ENCODE measurements at places on chromosomes 2 and 18.

- peak; percentile 36 for DNase-seq
Observed at GRCh38 chr2:47002480-47003381, 87.1 kb upstream of the MCFD2 start.

GRCh38 chr2:197800091-197800490 lies 4.3 kb upstream of the PLCL1 start:
- DNase-seq, result no peak

DNA sequence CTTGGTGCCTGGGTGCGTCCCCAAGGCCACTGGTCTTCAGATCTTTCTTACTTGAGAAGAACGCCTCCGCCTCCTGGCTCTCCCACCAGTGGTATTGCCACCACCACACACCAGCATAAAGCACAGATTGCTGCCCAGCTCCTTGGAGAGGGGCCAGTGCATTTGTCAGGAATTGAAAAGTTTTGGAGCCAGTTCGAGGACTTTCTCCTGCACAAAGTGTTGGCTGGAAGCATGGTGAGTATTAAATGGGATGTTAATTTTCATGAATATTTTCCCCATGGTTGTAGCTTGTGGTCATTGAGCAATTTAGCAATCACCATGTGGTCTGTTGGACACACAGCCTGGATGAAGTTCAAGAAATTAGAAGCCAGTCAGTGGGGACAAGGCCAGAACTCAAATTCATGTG lies 684.6 kb upstream of the FANCL start:
- DNase-seq, result no peak

- DNase-seq, result peak; percentile 69
Observed at GRCh38 chr18:48412339-48412929, 3.3 kb upstream of the ZBTB7C start.

- DNase-seq, result no peak
Observed at GRCh38 chr2:139911160-139911559, 1131.0 kb upstream of the NXPH2 start.

- DNase-seq, result peak; percentile 91
Observed at GRCh38 chr18:27605107-27605834, 420.2 kb upstream of the CHST9 start.

GRCh38 chr2:88874063-88874657 lies 182.7 kb downstream of the RPIA start:
- peak; percentile 40 for DNase-seq

DNA sequence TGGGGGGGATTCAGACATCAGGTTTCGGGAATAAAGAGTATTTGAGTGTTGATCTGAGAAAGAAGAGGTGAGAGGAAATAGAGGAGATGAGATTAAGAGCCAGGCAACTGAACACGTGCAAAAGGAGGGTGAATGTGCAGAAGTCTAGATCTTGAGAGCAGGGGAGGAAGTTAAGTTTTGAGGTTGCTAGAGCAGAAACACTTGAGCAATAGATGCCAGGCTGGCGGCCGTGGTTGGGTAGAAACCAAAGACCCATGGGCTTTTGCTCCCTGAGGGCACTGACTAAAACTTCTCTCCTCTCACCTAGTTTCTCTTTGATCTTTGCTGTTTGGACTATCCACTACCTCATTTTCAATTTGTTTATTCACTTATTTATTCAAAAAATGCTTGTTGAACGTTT lies 116.0 kb downstream of the CDC42EP3 start:
- DNase-seq, result no peak

GRCh38 chr2:67839242-67839641 lies 223.6 kb downstream of the C1D start:
- no peak for DNase-seq

DNA sequence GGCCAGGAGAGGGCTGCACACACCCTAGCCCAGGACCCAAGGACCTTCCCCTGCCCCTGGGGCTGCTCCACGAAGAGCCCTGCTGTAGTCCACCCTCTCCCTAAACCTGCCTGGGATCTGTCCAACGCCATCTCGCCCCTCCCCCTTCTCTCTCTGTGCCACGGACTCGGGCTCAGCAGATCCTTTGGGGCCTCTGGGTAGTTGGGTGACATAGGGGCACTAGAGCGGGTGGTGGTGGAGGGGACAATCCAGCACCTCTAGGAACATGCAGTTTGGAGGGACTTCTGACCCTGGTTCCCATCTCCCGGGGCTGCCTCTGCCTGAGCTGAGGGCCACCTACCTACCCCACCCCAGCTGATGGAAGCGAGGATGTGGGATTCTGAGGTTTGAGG lies 7.3 kb upstream of the CRYBA2 start:
- no peak for DNase-seq

GRCh38 chr2:140876015-140876414 lies 1254.8 kb downstream of the LRP1B start:
- no peak for DNase-seq

DNA sequence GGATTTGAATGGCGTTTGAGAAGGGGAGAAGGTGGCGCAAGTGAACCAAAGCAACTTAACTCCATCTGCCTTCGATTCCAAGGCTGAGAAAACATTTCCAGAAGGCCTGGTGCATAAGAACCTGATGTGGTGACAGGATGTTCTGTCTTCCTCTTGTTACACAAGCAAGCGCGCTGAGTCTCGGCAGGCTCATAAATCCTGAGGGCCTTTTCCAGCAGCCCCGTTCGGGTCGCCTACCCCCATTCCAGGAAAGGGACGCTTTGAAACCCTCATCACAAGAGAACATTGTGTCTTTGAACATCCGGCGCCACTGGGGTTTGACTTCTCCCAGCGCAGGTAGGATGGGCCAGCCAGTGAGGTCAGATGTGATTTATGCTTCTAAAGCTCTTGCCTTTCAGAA lies 403.5 kb downstream of the SETBP1 start:
- DNase-seq, result no peak

DNA sequence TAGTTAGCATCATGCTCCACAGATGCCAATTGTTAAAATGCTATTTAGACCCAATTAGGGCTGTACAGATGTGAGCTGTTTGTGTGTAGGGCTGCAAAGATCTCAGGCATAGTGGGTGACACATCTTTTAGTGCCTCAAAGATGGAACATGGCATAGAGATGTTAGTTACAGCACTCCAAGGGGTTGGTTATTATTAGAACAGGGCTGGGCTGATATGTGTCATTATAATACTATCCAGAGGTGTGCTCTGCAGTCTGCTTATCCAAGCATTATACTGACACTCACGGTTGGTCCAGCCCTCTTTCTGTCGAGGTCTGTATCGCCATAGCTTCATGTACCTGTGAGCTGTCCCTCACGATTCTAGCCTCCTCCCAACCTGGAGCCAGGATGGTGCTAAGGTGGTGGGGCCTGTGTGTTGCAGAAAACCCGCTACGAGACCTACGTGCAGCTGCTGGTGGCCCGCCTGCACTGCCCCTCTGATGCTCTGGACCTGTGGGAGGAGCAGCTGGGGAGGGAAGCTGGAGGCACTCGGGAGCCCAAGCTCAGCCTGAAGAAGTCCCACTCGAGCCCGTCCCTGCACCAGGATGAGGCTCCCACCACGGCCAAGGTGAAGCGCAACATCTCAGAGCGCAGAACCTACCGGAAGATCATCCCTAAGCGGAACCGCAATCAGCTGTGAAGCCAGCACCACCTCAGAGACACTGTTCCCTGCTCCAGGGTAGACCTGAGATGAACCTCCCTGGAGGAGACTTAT lies 27.1 kb downstream of the PSD4 start:
- DNase-seq, result no peak

- DNase-seq, result no peak
Observed at GRCh38 chr2:1521878-1522830, 108.9 kb downstream of the TPO start.

GRCh38 chr18:64017870-64018269 lies 48.0 kb downstream of the SERPINB8 start:
- peak; percentile 15 for DNase-seq

- no peak for DNase-seq
Observed at GRCh38 chr2:168850846-168851245, 39.4 kb downstream of the SPC25 start.

DNA sequence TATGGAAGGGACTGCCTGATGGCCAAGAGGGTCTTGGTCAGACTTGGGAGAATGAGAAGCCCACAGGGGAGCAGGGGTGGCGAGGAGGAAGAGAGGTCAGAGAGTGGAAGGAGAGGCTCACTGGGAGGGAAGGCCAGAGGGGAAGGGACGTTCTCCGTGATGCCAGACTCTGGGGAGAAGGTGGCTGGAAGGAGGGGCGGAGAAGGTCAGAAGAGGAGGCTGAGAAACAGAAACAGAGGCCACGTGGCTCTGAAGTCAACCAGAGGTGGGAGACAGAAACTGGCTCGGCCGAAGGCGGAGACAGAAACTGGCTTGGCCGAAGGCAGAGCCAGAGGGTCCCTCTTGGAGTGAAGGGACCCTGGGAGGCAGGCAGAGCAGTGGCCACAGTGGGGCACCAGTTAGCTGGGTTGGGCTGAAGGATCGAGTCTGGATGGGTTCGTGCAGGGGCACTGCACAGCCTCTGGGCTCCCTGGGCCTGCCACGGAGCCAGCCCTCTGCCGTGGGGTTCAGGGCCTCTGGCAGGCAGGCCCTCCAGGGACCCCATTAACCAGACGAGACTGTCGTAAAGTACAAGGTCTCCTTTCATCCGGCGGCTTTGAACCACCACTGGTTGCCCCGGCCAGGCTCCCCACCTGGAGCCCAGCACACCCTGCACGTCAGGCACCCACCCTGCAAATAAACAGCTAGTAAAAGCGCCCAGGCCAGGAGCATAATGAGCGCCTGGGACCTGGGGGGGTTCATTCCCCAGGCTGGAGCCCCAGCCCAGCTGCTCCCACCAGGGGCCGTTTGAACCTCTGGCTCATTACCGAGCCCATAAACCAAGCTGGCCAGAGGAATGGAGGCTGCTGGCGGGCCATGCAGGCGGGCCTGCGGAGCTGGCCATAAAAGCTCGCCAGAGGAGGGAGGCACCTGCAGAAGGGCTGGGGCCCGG lies 218.8 kb downstream of the DYSF start:
- DNase-seq, result no peak

GRCh38 chr2:24329700-24330099 lies 30.6 kb downstream of the ITSN2 start:
- no peak for DNase-seq

DNA sequence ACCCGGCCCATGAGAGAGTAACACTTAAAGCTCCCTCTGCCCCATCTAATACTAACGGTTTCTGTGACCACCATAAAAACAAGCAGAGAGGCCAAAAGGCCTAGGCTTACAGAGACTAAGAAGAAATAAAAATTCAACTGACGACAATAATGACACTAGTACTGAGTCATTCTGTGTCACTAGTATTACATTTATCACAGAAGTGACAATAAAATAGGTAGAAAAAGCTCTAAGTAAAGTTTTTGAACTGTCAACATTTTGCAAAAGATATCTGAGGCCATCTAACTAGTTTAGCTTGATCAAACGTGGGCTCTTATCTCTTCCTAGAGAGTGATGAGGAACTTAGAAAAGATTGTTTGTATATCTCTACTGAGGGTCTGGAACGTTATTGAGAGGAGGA lies 35.6 kb downstream of the AP1S3 start:
- no peak for DNase-seq

DNA sequence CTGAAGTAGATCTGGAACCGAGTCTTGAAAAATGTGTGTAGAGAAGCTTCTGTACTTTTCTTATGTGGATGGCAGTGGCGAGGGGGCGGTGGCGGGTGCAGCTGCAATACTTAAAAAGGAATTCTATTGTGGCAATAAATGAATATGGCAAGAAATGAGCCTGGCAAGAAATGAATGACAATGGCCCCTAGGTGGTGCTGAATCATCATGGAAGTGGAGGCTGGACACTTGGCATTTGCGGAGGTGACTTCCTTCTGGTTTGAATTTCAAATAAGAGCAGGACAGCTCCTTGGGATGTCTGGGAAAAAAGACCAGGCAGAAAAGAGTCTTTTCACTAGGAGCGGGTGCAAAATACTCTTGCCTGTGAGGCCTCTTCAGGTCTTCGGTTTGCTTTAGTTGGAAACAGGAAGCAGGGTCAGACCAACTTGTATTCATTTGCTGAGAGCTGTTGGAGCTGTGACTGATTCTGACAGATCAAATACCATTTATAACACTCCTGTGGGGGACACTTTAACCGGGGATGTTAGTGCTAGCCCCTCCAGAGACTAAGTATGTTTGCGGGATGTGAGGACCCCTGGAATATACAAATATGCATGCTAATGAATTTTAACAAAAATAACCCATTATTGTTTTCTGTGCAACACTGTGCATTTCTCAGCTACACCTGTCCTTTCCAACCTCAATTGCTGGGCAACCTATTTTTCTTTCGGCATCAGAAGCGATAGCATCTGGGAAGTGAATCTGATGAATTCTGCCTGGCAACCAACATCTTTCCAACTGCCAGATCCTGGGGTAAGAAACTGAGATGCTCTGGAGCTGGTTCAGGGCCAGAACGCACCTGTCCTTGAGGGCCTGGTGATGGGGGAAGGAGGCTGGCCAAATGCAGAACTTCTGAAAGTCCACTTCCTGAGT lies 35.4 kb downstream of the FASTKD2 start:
- DNase-seq, result peak; percentile 46

GRCh38 chr2:20072436-20073158 lies 21.2 kb upstream of the LAPTM4A start:
- no peak for DNase-seq

DNA sequence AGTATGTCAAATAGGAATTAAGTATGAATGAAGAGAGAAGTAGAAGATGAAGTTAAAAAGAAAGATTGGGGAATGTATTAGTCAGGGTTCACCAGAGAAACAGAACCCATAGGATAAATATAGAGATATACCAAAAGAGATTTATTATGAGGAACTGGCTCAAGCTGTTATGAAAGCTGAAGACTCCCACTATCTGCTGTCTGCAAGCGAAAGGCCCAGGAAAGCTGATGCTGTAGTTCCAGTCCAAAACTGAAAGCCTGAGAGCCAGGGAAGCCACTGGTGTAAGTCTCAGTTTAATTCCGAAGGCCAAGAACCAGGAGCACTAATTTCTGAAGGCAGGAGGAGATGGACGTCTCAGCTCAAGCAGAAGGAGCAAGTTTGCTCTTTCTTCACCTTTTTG lies 200.9 kb upstream of the FN1 start:
- DNase-seq, result no peak

GRCh38 chr2:1685957-1686783 lies 58.1 kb downstream of the PXDN start:
- DNase-seq, result no peak

GRCh38 chr2:44397447-44398175 lies 35.9 kb downstream of the CAMKMT start:
- no peak for DNase-seq

- no peak for DNase-seq
Observed at GRCh38 chr2:237304763-237305514, 109.0 kb downstream of the COL6A3 start.

DNA sequence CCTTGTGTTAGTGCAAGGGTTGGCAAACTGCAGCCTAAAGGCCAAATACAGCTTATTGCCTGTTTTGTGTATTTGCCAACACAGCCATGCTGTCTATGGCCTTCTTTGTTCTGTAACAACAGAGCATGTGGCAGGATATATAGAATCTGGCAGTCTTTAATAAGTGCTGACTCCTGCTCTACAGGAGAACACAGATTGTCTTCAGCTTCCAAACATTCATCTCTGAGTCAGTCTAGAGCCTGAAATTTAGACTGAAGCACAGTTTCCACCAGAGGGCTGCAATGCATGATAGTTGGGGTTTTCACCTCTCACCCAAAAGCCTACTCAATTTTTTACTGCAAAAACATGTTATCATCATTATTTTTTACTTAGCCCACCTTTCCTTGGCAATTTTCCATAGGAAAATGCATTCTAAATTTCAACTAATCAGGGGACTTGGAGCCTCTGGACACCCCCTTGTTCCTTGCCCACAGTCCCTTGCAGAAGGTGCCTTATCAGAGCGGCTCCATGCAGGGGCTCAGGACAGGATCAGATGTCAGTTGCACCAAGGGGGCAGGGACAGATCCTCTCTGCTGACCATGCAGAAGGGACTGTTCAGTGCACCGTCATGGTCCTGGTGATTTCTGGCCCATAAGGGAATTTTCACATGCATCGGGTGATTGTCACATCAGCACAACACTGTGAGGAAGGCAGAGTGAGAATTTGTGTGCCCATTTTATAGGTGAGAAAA lies 12.4 kb downstream of the IL37 start:
- no peak for DNase-seq

Measured in NCI-H1092 treated with DMSO at 0.1 percent for 48 hours (cell line).